ENCODE measurements at places on chromosomes 13 and 19.
A peak's percentile ranks its signal among the peaks of the same experiment; 100 is the strongest.

DNA sequence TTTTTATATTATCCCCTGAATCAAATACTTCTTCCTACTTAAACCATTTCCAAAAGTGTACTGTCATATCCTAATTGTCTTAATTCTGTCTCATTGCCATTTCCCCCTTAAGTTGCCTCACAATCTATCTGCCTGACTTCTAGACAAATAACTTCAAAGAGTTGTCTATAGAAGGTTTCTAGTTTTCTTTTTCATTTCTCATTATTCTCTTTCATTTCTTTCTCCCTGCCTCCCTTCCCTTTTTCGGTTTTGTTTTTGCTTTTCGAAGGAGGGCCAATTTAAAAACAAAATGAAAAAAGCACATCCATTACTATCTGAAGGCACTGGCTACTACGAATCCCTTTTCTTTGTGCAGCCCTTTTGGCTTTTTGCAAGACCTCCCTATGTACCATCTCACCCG lies 367.2 kb downstream of the DNAJC15 start:
- no peak for DNase-seq

DNA sequence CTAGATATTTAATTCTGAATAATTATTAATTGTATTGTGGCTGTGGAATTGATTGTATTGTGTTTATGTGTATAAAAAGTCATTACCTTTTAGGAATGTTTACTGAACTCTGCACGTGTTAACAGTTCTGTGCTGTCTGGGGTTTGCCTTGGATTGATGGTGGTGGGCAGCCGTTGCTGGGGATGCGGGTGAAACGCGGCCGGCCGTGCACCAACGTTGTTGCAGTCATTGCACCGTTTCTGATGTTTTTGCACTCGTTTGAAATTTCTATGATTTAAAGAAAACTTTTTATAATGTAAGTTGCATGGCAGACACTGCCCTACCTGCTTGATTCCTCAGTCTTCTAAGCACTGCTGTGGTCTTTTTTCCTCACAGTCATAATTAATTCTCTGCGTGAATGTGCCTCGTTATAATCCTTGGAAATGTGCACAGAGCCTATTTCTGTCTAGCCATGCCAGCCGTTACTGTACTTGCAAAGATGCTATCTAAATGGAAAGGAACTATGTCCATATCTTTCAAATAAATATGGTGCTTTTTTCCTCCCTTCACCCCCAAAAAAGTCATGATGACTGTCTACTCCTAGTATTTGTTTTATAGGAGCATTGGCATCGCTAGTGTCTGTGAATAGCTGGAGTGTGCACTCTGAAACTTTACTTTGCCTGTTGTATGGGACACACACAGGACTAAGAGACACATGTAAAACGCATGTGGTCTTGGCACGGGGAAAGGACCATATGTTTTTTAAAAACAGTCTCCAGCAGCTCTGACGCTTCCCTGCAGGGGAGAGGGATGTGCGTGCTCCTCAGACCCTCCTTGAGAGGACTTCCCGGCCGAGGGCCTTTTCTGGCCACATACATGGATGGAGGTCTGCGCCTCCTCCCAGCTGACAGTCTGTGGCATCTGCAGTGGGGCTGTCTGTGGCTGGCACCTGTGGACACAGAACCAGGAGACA lies 40.7 kb upstream of the MCF2L start:
- DNase-seq: no peak

DNA sequence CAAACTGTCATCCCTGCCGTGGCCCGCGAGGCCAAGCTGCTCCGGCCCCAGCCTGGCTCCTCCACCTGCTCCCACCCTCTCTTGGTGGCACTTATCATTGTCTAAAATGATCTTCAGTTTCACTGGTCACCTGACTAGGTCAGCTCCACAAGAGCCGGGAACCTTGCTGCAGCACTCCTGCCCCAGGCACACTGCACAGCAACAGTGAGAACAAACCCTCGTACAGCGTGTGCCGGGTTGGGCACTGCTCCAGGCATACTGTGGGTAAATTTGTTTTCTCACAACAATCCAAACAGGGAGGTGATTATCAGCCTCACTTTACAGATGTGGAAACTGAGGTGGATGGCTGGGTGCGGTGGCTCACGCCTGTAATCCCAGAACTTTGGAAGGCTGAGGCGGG lies 8.9 kb downstream of the DEDD2 start:
- no peak for DNase-seq

- DNase-seq: no peak
Measured at GRCh38 chr19:39937094-39937720, 2.8 kb upstream of the FCGBP start.

- no peak for DNase-seq
Measured at GRCh38 chr13:91359631-91360030, 12.1 kb downstream of the MIR17HG start.

GRCh38 chr19:2034729-2035589 lies 16.1 kb downstream of the MKNK2 start:
- peak; percentile 50 for DNase-seq

GRCh38 chr19:8811315-8812172 lies 20.6 kb downstream of the ZNF558 start:
- no peak for DNase-seq

DNA sequence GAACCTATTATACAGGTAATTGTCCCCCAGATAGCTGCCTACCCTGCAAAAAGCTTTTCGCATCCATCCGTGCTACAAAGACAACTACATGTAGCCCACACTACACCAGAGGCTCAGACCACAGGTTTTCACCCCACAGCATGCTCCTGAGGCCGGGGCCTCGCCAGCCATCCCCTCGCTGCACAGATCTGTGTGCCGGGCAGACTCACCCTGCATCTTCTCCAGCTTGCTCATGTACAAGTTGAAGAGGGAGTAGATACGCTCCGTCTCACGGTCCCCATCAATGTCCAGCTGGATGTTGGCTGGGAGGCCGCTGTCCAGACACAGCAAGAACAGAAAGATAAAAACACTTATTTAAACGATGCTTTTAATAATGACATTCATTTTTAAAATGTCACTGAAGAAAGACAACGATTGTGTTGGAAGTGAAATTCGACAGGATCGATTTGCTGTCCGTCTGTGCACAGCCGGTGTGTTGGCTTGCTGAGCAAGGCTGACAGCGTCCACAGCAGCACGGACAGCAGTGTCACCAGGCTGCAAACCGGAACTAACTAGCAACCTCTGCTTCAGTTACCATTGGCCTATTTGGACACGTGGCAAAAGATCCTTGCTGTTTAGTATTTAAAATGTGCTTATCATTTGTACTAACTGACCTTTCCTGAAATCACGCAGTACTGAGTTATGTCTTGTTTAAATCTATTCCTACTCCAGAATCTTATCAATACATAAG lies 18.6 kb upstream of the C13orf46 start:
- no peak for DNase-seq

DNA sequence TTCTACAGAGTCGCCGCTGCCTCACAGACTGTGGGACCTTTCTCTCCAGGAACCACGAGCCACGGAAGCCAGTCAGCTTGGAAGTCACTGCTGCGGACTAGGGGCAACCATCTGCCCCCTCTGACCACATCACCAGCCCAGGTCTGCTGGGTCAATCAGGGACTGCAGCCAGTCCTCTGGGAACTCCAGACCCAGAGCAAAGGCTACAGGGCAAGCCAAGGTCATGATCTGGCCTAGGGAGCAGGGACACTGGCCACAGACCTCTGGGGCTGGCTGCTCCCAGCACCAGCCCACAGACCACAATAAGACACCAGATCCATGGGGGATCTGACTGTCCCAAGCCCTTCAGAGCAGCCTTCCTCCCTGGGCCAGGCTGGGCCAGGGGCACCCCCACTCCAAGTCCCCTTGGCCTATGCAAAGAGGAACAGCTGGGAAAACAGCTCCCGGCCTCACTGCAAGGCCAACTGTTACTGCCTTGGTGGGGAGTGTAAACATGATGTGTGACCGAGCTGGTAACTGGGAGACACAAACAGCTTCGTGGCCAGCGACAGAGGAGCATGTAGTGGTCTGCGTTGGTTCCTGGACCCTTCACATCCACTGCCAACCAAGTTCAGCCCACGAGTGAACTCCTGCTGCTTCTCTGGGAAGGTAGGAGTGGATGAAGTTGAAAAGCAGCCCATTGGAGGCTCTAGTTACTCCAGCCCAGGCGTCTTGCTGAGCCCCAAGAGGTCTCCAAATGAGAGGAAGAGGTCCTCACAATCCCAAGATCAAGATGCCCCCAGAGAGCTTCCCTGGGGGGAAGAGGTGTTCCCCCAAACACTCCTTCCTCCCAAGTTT lies 1.5 kb downstream of the AKT2 start:
- DNase-seq: no peak

GRCh38 chr19:53865523-53865917 lies 2.2 kb upstream of the MYADM start:
- no peak for DNase-seq
